ENCODE measurements at places on chromosomes 5 and 9.
A peak's percentile ranks its signal among the peaks of the same experiment; 100 is the strongest.

DNA sequence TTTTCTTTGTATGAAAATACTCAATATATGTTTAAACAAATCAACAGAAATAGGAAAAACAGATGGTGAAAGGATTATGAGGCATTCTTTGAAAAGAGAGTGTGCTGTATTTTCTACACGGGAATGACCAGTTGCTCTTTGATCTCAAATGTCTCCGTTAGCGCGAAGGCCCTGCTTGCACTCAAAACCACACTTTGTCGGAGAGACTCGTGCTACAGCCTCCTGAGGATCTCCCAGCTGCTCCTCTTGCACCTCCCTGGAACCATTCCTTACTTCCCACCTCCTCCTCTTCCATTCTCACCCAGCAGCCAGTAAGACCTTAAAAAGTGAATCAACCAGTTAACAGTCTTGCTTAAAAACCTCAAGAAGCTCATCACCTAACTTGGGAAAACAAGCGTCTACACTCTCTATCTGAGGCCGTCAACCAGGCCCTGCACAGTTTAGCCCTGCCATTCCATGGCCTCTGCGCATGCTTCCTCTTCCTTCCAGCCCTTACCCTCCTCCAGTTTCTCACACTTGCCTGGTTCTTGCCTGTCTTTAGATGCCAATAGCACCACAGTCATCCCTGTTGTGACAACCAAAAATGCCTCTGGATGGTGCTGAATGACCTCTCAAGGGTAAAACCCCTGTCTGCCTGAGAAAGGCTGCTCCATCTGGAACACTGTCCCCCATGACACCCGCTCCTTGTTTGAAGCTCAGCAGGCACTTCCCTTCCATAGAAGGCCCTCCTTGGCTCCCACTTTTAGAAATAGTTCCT, 594.7 kb upstream of the WWC1 start:
- no peak for DNase-seq

DNA sequence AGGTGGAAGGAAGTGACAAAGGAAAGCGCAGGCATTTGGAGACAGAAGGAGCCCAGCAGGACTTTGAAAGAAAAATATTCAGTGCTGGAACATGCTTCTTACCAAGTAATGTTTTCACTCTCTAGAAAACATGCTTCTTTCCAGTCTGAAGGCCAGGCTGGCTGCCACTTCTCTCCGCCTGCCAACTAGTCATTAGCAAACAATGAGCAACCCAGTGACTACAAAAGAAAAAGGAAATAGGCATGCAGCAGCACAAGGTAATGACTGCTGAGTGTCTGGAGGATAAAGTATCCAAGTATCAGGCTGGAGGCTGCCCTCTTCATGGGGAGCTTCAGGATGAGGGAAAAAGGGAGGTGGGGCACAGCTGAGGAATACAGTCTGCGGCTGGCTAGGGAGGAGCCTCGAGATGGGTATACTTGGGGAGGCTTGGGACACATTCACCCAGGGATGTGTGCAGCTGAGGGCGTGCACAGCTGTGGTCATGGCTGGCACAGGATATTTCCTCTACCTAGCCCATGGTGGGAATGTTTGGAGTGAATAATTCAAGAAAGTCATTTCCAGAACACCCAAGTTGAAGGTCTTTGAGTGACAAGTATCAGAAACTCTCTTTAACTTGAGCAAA, 161.5 kb upstream of the KIF2A start:
- peak; percentile 6 for DNase-seq

DNA sequence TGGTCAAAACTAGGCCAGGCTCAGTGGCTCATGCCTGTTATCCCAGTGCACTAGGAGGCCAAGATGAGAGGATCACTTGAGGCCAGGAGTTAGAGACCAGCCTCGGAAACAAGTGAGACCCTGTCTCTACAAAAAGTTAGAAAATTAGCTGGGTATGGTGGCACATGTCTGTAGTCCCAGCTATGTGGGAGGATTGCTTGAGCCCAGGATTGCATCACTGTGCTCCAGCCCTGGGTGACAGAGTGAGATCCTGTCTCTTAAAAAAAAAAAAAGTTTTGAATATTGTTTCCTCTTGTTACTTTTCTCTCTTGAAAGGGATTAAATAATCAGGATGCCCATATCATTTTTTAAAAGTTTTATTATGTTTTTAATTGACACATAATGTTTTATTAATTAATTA, 7.6 kb downstream of the ARHGEF37 start:
- no peak for DNase-seq

GRCh38 chr9:78892182-78892581, 595.3 kb downstream of the PSAT1 start:
- DNase-seq = no peak

- no peak for DNase-seq
Measured at GRCh38 chr9:136046554-136046920, 48.6 kb downstream of the NACC2 start.

DNA sequence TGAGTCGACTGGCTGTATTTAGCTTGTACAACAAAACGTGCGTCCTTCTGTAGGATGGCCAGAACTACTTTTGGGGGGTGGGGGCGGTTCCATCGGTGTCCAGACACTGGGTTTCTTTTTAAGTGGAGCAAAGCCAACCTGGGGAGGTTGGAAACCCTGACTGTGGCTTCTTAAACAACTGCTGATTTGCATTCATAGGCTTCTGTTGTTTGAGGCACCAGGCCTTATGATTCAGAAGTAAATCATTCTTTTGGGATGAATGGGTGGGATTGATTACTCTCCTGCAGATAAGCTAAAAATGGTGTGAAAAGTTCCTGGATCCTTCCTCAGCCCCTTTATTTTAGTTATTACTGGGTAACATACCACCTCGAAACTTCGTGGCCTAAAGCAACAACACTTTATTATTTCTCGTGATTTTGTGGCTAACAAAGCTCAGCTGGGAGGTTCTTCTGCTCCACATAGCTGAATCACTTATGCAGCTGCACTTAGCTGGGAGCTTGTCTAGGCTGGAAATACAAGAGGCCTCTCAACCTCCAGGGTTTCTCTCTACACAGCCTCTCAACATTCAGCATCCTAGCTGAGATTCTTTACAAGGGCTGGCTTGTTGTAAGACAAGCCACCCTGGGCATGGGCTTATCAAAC, 12.2 kb upstream of the SMIM32 start:
- no peak for DNase-seq

- peak; percentile 63 for DNase-seq
Measured at GRCh38 chr9:29245351-29245750, 1672.1 kb upstream of the C9orf72 start.

- peak; percentile 92 for DNase-seq
Measured at GRCh38 chr5:81825237-81825636, 74.3 kb upstream of the SSBP2 start.

DNA sequence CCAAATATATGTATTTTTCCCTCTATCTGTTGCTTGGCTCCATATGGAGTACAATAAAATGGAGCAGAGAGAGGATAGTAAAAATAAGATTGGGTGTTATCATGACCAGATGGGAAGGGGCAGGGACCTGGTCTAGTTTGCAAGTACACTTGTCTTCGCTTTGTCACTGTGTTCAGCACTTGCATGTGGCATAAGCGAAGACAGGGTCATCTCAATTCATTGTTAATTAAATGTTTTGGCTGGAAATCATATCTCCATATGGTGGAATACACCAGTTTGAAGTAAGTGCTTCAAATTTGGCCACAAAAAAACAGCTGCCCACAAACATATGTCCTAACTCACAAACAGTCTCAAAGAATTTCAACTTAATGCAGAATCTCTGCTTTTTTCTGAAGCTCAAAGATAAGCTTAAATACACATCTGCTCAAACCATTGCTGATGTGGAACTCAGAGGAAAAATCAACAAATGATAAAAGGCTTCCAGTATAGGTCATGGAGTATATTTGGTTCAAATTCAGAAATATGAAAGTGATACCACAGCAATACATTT, 865.4 kb downstream of the TLE4 start:
- no peak for DNase-seq
